ENCODE measurements at places on chromosomes 1 and 21.

DNA sequence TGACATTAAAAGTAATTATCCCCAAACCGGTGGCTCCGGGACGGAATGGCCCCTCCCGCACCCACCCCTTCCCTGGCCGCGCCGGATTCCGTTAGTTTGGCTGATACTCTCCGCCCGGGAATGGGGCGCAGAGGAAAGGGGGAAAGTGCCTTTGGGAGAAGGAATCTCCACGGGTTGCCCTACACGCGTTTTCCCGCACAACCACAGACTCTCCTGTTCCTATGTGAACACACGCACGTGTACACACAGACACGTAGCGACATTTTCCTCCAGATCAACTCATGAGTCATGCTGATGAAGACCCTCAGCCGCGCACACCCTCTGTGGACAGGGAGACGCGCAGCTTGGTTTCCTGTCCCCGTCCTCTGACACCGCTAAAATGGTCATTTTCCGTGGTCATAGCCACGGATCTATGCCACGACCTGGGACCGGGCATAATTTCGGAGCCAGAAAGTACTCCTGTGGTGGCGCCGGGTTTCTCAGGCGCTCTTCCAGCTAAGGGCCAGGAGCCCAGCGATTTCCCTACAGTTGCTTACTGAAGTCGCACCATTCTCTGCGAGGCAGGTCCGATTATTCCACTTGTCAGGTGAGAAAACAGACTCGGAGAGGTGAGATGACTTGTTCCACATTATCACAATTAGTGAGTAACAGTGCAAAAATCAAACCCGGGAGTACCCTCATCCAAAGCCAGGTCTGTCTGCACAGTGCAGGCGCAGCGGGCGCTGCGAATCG lies 4.0 kb upstream of the DMRTA2 start:
- no peak for DNase-seq

DNA sequence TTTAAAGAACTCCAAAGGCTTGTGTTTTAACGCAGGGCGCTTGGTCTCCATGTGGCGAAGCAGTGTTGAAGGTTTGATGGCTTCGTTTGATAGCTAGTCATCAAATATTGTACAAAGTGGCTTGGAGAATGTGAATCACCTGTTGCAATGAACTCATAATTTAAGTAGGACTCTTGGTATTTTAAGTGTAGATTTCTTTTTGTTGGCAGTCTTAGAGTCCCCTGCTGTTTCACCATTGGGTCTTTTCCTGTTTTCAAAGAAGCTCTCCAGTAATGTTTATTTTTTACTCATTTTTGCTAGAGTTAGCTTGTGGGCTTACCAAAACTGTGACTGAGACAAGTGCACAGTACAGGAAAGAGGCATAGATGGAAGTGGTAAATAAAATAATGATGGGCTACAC lies 26.2 kb downstream of the RASAL2 start:
- no peak for DNase-seq

DNA sequence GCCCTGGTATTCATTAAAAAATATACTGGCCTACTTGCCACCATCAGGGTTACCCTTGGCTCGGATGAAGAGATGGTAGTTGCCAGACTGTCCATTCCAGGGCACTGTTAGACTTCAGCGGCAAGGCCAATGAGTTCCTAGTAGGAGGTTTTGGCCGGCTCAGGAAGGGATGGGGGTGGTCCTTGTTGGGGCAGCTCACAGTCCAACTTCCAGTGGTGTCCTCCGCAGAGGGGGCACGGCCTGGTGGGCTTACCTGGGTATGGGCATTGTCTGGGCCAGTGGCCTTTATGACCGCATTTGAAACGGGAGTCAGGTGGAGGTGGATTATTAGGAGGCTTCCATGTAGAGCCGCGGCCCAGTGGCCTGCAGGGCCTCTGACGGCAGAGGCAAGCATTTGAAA lies 139.1 kb upstream of the ETV3 start:
- DNase-seq: no peak

DNA sequence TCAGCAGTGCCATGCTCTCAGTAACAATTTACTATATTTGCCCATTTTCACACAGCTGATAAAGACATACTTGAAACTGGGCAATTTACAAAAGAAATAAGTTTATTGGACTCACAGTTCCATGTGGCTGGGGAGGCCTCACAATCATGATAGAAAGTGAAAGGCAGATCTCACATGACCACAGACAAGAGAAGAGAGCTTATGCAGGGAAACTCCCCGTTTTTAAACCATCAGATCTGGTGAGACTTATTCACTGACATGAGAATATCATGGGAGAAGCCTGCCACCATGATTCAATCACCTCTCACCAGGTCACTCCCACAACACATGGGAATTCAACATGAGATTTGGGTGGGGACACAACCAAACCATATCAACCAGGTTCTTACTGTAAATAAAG lies 112.1 kb upstream of the C1orf87 start:
- no peak for DNase-seq

DNA sequence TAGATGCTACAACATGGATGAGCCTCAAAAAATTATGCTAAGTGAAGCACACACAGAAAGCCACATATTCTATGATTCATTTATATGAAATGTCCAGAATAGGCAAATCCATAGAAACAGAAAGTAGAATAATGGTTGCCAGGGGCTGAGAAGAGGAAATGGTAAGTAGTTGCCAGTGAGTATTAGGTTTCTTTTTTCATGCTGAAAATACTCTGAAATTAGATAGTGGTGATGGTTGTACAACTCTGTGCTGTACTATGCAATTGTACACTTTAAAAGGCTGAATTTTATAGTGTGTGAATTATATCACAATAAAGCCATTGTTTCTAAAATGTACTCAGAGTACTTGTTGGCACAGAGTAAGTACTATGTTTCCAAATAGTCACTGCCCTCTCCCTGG lies 15.5 kb upstream of the GFI1 start:
- DNase-seq: peak; percentile 72

- DNase-seq: peak; percentile 31
These were observed 81.1 kb downstream of the LHX4 start for GRCh38 chr1:180311011-180311730.

GRCh38 chr1:151516031-151516511 lies 4.9 kb downstream of the CGN start:
- no peak for DNase-seq

DNA sequence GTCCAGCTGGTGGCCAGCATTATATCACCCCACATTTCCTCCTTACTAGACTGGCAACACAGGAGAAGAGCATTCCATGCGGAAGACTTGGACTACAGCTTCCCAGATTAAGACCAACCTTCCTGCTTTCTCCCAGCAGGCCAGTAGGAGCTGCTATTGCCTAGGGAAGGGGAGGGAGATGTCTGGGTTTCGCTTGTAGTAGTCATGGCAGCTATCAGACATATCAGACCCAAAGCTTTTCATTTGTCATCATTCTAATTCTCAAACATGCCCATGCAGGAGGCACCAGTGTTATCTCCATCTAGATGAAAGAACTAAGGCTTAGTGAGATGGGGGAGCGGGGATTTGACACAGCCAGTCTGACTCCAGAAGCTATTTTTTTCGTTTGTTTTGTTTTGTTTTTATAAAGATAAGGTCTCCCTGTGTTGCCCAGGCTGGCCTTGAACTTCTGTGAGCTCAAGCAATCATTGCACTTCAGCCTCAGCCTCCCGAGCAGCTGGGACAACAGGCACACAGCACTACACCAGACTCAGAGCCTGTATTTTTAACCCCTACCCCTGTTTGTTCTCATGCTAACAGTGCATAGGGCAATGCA lies 4.5 kb downstream of the PLA2G2A start:
- DNase-seq: peak; percentile 69

- no peak for DNase-seq
These were observed 695.3 kb downstream of the PTPRU start for GRCh38 chr1:29931477-29932175.

DNA sequence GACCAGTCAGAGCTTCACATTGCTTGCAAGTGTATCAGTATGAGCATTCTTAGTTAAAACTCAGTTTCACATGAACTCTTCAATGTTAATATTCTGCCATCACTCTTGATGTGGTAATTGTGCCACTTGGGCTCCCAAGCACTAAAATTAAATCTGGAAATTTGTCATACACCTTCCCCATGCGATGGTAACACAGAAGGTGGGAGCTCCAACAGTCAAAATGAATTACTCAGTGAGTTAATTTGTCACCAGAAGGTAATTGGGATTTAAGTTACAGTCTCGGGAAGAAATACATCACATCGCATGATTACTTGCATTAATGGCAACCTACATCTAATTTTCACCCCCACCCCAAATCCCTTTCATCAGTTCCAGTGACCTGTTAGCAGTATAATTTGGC lies 376.5 kb upstream of the DAB1 start:
- DNase-seq: no peak

GRCh38 chr1:113459279-113459678 lies 69.0 kb downstream of the MAGI3 start:
- DNase-seq: no peak

DNA sequence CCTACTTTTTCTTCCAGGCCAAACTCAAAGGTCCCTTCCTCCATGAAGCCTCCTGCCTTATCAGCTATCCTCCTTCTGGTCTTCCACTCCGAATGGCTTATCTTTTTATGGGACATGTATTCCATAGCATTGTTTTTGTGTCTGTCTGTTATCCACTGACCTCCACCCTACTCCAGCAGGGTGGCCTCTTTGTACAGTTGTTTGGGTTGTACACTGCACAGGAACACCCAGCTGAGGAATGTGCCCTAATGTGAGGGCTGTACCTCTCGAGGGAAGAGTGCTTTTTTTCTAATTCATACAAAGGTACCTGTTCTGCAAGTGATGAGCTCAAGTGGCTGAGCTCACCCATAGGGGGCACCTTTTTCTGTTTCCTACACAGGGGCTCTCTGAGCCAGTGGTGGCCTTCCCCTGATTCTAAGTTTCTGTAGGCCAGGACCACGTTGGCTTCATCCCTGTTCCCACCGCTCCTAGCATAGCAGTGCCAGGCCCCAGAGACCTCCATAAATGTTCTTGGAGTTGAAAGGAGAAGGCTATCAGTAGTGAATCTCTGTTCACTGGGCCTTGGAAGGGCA lies 108.2 kb downstream of the FOXD2 start:
- no peak for DNase-seq
